ENCODE measurements at places on chromosomes 4 and X.

- DNase-seq, result peak; percentile 8
Measured at GRCh38 chr4:149914119-149915115, 98.8 kb upstream of the IQCM start.

DNA sequence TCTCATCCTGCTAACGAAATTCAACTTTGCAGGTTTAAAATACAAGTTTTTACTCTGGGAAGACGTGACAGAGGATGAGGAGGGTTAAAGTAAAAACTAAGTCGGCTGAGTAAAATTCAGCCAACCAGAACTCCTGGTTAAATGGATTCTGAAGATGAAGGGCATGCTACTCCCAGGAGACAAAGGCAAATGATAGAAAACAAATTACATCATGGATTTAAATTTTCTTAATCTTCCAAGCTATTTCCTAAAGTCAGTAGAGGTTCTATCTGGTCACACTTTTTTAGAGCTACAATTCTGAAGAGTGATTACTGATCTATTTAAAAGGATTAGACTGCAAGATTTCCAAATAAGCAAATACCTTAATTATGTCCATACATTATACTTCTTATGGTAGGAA is 47.9 kb downstream of the ZNF827 start:
- DNase-seq, result no peak

GRCh38 chr4:75686346-75686745 is 13.1 kb upstream of the G3BP2 start:
- DNase-seq, result no peak

- DNase-seq, result no peak
Measured at GRCh38 chr4:140238351-140239056, 84.5 kb upstream of the MAML3 start.

DNA sequence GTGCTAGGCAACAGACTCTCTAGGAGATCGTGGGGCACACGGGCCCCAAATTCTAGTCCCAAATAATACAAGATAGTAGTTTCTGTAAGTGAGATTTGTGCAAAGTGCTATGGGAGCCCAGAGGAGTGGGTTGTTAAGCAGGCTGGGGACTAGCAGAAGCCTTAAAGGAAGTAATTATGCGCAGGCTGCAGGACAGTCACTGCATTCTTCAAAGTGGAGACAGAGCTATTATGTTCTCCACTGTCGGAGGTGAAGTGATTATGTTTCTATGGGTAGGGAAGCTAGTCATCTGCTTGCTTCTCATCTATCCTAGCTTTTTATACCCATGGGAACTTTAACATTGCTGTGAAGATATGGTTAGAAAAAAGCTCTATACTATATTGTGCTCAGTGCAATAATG is 154.2 kb downstream of the CPE start:
- DNase-seq, result no peak

- no peak for DNase-seq
Measured at GRCh38 chr4:89071311-89071710, 14.3 kb upstream of the FAM13A start.

DNA sequence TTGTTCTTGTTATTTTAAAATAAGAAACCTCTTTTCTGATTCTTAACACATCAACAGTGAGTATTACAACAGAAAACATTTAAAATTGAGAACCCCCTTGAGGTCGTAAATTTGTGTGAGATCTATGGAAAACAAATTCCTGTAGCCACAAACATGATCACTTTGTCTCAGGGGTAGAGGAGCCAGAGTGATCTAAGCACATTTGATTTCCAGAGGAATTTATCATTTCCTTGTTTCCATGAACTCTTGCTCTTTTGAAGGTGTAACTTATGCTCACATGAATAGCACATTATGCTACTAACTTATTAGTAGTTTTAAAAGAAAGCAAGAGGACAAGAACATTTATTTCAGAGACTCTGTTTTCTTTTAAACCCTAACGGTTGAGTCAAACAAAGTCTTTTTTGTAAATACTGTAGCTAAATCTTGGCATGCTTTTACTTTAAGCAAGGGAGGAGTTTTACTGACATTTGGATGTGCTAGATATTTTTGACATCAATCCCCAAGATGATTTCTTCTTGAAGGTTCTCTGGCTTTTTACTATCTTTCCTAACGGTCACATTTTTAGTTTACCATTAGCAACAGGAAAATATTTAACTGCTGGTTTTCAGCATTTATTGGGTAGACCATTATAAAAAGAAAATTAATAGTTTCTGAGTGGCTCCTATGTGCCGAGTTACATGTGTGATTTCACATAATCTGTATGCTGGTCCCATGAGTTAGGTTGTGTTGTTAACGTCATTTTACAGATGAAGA is 27.9 kb upstream of the ZCCHC12 start:
- DNase-seq, result no peak

DNA sequence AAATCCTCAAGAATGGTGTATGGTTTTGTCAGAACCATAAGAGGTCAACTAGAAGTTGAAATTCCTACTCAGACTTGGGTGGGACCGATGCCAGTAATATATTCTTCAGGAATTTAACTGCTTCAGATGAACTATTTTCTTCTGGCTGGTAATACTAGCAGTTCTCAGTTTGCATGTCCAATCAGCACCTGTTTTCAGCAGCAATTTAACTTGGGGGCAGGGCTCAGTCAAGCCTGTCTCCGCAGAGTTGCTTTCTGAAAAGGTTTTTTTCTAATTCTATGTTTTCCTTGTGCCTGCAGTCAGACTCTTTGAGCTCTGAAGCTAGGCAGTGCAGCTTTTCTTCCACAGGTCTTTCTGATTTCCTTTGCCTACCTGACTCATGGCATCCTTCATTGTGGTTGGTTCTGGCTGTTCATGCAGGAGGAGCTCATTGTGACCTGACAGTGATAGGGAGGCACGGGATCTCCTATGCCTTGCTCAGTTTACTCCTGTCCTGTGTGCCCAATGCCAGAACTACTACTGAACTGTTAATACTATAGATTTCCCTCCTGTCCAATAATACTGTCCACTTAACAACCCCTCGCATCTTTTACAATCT is 17.3 kb upstream of the FMR1 start:
- DNase-seq, result no peak

- DNase-seq, result no peak
Measured at GRCh38 chrX:131818297-131818936, 204.7 kb upstream of the STK26 start.
